ENCODE measurements at places on chromosomes 5 and 9. TPM values are rescaled to one million over a fixed set of nuclear protein-coding genes. Genes with fewer than 3 reads are reported as not detected.

TTC33 gene
- total RNA-seq: 13.5 TPM

SLC6A7 gene
- total RNA-seq: not detected

PCDHA7 gene
- total RNA-seq: 0.13 TPM

FOXD4 gene
- total RNA-seq: 0.13 TPM

TMEM267 gene
- total RNA-seq: 4.6 TPM

CYLC2 gene
- total RNA-seq: not detected

FAM170A gene
- not detected for total RNA-seq

GRM6 gene
- total RNA-seq: not detected

SLC6A18 gene
- not detected for total RNA-seq

KCNN2 gene
- 3.4 TPM for total RNA-seq

DYNC2I2 gene
- total RNA-seq: 54.9 TPM

TEX48 gene
- not detected for total RNA-seq

SLC23A1 gene
- not detected for total RNA-seq

IARS1 gene
- total RNA-seq: 122 TPM

DBH gene
- total RNA-seq: not detected

SHROOM1 gene
- total RNA-seq: 1.5 TPM

HACD4 gene
- 0.26 TPM for total RNA-seq

REEP2 gene
- 1.6 TPM for total RNA-seq

EPB41L4B gene
- total RNA-seq: 0.51 TPM

NNT gene
- total RNA-seq: 96.0 TPM

Data from dermis microvascular lymphatic vessel endothelial cell (primary cell).